MG63 (cell line): ENCODE measurements at places on chromosomes 3 and 15. TPM values are rescaled to one million over a fixed set of nuclear protein-coding genes. Genes with fewer than 3 reads are reported as not detected.

DNA sequence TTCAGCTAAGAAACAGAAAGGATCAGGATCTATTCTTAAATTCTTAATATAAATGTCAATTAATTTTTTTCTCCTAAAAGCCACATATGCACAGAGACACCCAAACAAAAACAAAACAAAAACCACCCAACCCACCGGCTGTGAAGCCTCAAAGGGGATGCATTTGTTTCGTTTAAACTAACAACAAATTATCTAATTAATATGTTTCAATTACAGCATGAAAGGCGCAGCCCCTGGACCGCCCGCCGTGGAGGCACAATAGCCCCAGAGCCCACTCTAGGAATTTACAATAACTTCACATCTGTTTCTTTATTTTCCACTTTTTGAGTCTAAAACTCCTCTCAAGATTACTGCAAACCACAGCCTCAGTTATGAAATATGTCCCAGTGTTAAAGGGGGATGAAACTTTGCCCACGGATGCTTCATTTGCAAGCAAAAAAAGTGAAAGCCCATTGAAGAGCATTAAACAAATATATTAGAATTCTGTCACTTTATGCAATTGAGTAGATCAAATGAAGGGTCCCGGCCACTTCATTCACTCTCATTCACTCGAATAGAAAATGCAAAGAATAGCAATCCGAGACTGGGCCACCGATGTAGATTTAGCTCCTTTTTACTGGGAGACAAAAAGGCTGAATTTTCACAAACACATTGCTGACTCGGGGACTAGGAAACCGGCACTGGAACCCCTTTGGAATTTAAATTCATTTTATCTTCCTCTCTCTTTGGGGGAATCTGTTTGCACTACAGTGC lies 6.0 kb downstream of the FOXB1 start:
- DNase-seq, result no peak

- no peak for DNase-seq
Observed at GRCh38 chr3:14077310-14077709, 47.4 kb downstream of the CHCHD4 start.

DNA sequence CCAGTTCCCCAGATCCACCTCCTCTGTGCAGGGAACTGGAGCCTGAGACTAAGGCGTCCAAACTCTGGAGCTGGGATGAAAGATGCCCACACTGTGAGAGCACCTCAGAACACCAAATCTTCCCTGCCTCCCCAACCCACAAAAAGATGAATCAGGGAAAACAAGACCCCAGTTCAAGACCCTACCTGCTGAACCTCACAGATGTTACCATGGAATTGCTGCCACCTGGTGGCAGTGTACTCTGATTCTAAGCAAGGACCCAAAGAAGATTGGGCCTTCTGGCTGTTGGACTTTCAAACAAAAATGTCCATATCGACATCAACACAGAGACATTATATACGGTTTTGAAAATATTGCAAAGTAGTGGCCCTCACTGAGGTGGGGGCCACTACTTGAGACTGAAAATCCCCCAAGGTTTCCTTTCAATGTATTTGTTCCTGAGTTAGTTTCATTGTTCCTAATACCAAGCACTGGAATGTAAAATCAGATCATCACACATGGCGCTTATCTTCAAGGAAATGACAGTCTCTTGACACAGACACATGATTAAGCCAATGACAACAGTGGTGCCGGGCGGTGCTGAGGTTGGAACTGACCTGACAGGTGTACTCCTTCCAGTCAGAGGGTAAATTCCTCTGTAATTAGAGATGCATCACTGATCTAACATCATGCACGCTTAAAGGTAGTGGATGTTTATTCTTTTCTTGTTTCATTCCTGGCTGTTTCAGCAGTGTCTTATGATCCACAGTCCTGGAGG lies 67.6 kb downstream of the SLC6A11 start:
- DNase-seq, result no peak

DNA sequence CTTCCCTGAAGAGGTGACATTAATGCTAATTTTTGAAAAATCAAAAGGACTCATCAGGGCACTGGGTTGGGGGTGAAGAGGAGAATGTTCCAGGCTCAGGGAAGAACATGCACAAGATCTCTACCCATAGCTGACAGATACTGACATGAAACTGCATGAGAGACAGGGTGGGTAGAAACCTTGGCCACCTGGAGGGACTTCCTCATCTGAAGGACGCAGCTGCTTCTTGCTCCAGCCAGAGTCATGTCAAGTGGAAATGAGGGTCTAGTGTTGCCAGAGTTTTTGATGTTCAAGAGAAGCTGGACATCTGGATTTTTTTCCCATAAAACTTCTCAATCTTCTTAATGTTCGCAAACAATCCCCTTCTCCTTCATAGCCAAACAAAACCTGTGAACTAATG lies 29.7 kb downstream of the AMOTL2 start:
- DNase-seq, result no peak

- no peak for DNase-seq
Observed at GRCh38 chr15:66508293-66508883, 3.3 kb downstream of the ZWILCH start.

DNA sequence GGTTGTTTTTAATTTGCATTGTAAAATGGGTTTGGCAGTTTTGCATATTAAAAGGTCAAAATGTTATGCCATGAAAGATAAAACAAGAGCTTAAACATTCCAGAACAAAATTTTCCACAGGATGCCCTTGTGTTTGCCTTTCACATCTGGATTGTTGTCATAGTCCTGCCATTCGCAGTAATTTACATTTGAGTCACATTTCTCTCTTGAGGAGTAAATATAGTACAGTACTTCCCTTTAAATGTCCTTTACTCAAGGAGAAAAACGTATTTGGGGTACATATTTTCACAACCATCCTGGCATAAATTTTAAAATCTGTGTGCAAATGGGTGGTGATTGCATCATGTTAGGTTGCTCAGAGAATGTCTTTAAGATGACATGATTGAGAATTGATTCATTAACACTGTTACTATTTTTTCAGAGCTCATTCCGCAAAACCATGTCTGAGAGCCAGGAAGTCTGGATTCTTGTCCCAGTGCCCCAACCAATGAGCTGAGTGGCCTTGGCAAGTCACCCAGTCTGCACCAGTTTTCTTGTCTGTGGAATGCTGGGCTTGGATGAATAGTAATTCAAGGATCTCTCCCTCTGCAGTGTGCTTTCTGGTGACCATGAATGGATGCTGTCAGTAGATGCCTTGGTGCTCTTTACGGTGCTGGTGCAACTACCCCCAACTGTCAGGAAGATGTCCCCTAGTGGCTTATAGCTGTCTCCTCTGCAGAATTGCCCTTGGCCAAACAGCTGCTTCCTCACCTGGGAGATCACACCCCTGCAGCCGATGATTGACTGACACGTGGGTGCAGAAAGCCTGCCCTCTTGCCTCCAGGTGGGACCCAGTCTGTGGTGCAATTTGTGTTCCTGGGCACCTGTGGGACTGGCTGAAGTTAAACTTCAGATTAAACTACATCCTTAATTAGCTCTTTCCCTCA lies 43.0 kb downstream of the ABHD5 start:
- DNase-seq, result peak; percentile 53

DNA sequence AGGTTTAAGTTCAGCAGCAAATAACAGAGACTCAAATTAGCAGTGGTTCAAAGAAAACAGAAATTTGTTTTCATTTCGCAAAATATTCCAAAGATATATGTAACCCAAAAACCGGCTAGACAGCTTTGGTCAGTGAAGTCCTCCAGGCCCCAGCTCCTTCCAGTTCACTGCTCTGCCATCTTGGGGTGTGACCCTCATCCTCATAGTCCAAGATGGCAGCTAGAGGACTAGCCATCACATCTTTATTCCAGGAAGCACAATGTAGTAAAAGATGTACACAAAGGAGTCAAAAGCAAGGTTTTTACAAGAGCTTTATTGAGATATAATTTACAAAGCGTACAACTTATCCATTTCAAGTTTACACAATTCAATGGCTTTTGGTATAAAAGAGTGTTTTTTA lies 107.1 kb downstream of the LIPC start:
- DNase-seq, result no peak

DNA sequence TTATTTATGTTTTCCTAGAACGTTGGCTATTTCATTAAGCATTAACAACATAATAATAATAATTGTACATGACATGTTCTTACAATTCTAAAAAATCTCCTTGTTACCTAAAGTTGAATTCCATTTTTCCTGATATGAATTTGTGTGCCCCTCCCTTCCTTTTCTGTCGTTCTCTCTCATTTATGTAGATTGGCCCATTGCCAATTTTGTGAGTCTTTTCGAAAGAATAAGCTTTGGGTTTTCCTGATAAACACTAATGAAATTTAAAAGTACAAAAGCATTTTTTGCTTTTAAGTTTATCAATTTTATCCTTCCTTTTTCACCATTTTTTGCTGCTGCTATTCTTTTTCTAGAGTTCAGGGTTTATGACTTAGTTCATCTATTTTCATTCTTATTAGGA lies 44.9 kb downstream of the PRR23E start:
- no peak for DNase-seq

Gene MUSTN1
- not detected in 2 replicates for total RNA-seq
